GM12891 (cell line): ENCODE measurements at places on chromosomes 3 and 15.

DNA sequence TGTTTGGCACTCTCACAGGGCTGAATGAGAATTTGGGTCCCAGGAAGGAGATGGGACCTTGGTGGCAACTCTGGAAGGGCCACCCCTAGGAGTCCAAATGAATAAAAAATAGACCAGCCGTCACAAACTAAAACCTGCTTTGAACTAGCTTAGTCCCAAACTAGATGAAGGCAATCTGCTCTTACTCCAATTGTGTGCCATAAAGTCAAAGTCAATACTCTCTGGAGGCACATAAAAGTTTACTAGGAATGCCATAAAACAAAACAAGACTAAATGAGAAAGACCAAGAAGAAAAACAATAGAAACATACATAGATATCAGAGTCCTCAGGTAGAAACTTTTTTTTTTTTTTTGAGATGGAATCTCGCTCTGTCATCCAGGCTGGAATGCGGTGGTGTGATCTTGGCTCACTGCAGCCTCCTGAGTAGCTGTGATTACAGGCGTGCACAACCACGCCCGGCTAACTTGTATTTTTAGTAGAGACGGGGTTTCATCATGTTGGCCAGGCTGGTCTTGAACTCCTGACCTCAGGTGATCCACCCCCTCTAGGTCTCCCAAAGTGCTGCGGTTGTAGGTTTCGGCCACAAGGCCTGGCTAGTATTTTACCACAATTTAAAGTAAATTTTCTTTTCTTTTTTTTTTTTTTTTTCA lies 8.1 kb downstream of the GOLGA6L2 start:
- DNase-seq = no peak

DNA sequence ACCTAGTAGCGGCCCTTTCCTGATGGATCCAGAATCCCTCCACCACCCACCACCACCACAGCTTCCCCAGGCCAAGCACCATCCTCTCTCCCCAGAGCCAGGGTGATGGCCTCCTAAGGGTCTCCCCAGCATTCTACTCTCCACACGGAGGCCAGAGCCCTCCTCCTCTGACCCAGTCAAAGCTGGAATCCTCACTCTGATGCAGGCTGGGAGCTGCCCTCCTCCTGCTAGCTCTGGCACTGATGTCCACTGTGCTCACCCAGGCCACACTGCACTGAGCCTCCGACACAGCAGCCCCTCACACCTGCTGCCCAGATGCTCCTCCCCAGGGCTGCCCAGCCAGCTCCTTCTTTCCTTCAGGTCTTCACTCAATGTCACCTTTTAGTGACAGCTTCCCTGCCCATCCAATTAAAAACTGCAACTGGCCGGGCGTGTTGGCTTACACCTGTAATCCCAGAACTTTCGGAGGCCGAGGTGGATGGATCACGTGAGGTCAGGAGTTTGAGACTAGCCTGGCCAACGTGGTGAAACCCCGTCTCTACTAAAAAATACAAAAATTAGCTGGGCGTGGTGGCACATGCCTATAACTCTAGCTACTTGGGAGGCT lies 21.0 kb downstream of the XXYLT1 start:
- no peak for DNase-seq

DNA sequence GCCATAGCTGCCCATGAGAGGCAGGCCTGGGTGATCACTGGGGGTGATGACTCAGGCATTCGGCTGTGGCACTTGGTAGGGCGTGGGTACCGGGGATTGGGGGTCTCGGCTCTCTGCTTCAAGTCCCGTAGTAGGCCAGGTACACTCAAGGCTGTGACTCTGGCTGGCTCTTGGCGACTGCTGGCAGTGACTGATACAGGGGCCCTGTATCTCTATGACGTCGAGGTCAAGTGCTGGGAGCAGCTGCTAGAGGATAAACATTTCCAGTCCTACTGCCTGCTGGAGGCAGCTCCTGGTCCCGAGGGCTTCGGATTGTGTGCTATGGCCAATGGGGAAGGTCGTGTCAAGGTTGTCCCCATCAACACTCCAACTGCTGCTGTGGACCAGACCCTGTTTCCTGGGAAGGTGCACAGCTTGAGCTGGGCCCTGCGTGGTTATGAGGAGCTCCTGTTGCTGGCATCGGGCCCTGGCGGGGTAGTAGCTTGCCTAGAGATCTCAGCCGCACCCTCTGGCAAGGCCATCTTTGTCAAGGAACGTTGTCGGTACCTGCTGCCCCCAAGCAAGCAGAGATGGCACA lies 5.3 kb downstream of the WDR6 start:
- DNase-seq = no peak

- no peak for DNase-seq
Observed at GRCh38 chr15:86247249-86247955, 167.7 kb downstream of the AGBL1 start.

- DNase-seq = no peak
Observed at GRCh38 chr3:120506076-120506827, 55.5 kb upstream of the FSTL1 start.

DNA sequence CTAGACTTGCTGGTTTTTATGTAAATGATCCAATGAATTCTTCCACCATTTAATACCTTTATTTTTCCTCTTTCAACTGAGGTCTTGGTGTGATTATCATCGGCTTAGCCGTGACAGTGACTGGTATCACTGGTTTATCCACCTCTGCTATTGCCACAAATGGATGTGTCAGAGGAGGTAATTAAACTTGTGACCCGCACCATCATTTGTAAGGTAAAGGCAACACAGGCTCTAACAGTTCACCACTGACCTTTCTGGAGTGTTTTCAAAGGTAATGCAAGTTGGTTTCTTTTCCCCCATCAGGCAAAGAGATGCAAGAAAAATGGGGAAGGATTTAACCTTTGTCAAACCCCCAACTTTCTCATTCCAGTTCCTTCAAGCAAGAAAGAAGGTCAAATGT lies 19.7 kb downstream of the SLC12A1 start:
- no peak for DNase-seq

DNA sequence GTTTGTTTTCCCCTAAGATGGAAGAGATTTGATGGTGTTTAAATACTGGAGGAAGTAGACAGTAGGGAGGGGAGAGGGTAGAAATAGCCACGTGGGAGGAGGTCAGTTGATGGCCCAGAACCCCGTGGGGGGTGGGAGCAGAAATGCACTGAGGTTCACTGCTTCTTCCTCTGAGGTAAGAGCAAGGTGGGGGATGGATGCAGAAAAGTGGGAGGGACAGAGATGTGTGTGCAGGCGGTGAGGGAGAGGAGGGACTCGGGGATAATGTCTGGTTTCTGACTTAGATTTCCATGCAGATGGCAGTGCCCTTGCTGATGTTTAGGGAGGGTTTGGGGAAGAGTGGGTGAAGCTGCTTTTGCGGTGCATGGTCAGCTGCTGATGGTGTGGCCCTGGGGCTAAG lies 102.9 kb downstream of the ARNT2 start:
- DNase-seq = no peak

- no peak for DNase-seq
Observed at GRCh38 chr3:64627471-64628321, 60.1 kb downstream of the ADAMTS9 start.

DNA sequence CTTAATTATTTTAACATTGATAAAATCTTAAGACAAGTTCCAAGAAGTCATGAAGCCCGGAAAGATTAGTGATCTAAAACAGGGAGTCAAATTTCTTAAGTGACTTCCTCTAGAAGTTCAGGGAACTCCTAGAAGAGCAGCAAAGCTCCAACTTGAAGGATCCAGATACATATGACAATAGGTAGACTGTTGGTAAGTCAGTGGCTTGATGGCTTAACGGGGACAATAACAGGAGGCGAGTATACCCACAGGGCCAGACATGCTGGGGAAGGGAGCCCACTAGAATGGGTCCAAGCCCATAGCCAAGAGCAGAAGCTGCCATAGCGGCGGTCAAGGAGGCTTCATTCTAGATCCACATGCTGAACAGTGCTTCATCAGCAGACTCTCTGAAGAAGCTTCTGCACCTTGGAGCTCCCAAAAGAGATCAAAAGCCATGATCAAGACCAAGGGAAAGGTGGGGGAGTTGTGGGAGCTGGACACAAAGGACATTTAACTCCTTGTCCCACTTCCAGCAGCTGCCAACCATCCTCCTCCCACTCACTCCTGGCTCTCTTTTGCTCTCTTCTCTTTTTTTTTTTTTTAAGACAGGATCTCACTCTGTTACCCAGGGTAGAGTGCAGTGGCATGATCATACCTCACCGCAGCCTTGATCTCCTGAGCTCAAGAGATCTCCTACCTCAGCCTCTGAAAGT lies 10.2 kb upstream of the CA12 start:
- no peak for DNase-seq

DNA sequence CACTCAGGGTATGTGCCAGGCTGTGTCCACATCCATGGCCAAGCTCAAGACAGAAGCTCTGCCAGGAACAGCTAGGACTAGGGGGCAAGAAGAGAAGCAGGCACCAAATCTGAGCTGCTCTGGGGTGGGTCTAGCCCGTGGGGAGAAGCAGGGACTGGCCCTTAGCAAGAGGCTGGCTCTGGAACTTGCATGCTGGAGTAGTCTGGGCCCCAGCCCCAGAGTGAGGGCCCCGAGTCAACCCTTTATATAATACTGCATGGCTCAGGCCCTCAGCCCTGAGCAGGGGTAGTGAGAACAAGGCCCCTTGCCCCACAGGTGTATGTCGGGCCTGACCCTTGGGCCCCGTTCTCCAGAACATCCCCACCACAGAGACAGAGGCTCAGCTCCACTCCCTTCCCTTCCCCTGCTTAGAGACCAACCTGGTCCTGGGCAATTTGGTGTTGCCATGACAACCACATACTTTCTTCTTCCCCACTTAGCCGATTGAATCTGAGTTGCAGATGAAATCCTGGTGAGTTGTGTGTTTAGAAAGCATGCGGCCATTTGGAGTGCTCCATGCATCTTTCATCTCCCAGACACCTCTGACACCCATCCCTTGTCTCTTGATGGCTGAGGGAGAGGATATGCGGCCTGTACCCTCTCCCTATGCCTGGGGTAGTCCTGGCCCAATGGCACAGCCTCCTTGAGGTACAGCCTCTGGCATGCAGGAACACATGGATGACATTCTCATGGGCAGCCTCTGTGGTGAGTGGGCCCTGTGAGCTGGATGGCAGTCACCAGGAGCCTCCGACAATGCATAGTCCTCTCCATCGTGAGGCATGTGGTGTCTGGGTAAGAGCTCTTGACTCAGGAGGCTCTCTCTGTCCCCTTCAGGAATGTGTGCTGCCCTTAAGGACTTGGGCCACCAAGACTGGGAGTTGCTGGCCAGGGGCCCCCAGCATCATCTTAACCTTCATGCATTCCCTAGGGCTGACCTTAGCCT lies 29.2 kb upstream of the SFMBT1 start:
- no peak for DNase-seq

- DNase-seq = no peak
Observed at GRCh38 chr3:58404396-58404795, 29.2 kb downstream of the PDHB start.

DNA sequence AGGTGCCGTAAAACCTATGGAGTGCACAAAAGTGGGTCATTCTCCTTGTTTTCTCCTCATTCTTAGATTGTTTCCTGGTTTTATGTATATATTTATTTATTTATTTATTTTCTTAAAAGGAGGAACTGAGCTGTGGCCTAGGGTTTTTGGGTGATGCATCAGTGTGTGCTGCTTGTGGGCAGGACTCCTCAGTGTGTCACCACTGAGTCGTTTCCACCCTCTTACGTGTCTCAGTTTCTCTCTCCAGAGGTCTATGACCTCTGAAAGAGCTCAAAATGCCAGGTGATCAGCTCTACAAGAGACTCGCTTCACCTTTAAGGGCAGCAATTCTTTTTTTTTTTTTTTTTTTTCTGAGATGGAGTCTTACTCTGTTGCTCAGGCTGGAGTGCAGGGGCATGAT lies 72.9 kb downstream of the CD200 start:
- no peak for DNase-seq

GRCh38 chr15:45107941-45108630 lies 5.9 kb downstream of the DUOX2 start:
- no peak for DNase-seq

DNA sequence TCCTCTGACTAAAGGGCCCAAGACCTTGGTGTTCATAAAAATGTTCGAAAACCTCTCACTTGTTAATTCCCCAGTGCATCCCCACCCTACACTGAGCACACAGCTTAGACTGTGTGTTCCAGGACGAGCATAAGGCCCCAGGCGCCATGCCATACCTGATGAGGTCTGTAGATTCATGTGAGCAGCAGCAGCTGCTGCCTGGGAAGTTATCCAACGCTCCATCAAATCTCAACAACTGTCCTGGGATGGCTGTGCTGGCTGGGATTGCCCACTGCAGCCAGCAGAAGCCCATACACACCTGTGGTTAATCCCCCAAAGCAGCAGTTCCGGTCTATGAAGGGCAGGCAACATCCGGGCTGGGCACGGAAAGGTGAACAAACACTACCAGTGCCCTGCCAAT lies 391.2 kb downstream of the IL20RB start:
- no peak for DNase-seq

- DNase-seq = no peak
Observed at GRCh38 chr3:193850084-193850619, 257.1 kb downstream of the OPA1 start.

GRCh38 chr15:20409247-20409646 lies 132.4 kb downstream of the GOLGA6L6 start:
- DNase-seq = no peak

- no peak for DNase-seq
Observed at GRCh38 chr3:58661836-58662420, 4.6 kb downstream of the FAM3D start.
